LNCaP clone FGC (cell line): ENCODE measurements at places on chromosomes 16 and 17.

- no peak for DNase-seq
These were observed 25.3 kb downstream of the VWA3A start for GRCh38 chr16:22117609-22118008.

- DNase-seq = no peak
These were observed 1.5 kb upstream of the SOX8 start for GRCh38 chr16:979859-980594.

DNA sequence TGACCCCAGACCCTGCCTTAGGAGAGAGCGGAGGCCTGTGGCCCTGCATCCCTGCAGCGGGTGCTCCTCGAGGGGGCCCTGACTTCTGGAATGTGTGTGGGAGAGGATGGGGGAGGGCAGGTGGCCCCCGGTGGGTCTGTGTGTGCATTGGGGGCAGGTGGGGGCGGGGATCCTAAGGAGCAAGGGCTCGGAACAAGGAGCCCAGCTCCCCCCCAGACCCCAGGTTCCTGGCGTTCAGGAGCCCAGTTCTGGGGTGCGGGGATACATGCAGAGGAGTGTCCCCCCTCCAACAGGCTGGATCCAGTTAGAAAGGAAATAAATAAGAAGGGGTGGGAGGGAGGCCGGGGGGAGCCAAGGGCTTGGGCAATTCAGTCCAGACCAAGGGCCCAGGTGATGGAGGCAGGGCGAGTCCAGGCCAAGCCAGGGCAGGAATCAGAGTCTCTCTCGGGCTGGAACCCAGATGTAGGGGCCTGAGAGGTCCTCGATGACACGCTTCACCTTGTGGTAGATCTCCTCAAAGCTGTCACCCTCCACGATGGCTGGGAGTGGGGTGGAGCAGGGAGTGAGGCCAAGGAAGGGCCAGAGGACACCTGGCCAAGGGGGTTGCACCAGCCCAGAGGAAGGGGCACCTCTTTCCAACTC, 11.2 kb upstream of the ASGR1 start:
- no peak for DNase-seq

- no peak for DNase-seq
These were observed 71.5 kb downstream of the GAS7 start for GRCh38 chr17:10126616-10127501.

DNA sequence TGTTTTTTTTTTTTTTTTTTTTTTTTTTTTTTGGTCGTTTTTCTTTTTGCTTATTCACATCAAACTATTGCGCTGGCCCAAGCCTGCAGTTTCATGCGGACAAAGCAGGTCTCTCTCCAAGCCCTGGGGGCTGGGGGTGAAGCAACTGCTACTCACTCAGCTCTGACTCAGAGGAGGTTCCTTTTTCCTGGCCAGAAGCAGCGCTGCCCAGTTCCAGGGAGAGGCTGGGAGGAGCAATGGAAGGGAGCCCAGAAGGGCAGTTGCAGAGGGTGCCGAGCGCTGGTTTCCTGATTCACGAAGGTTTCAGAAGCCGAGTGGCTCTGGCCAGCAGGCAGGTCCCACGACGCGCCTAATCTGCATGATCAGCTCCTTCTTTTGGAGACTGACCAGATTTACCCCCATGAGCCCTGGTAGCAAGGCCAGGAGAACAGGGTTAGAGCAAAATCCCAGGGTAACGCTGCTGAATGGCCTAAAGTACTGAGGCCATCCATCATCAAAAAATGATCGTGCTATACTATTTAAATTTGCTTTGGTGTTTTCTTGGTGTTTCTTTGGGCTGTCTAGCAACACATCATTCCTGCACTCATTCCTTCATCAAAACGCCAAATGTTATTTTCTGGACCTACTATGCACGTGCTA, 144.7 kb upstream of the SOX9 start:
- peak; percentile 23 for DNase-seq

DNA sequence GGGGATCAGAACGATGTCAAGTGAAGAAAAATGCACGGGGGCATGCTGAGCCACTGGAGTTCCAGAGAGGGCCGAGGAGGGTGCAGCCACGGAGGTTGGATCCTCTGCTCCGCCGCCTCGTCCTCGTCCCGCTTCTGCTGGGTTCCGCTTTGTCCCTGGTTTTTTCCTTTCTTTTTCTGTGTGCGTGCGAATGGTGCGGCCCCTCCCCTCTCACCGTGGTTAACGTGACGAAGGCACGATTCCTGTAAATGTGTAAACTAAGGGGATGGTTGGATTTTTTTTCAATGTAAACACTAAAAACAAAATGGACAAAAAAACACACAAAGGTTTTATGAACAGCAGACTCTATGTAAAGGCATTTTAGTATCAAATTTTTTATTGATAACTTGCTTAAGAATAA, 46.7 kb downstream of the ACTG1 start:
- no peak for DNase-seq

DNA sequence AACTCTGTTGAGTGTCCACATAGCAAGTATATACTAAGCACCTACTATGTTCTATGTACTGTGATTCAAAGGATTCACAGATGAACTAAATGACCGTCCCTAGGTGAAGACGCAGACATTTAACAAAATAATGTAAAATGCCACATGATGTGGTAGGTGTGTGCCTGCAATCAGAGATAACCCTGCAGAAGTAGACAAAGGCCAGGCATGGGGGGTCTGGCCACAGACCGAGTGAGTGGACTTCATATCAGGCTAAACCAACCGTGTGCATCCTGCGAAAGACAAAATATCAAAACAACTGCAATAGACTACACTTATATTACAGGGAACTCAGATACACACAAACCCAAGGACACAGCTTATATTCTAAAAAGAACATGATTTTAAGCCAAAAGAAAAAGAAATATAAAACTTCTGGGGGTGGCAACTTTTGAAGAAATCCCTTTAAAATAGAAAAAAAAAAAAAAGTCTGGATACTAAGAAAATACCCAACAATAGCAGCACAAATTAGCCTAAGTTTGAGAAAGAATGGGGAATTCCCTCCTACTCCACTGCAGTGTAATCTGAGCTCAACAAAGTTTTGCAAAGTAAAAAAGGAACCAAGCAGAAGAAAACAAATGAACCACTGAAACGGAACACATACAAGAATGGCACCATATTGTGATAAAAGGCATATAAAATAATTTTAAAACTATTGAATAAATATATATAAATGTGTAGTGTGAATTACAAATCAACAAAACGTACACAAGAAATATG, 12.3 kb downstream of the HSDL1 start:
- DNase-seq = no peak

DNA sequence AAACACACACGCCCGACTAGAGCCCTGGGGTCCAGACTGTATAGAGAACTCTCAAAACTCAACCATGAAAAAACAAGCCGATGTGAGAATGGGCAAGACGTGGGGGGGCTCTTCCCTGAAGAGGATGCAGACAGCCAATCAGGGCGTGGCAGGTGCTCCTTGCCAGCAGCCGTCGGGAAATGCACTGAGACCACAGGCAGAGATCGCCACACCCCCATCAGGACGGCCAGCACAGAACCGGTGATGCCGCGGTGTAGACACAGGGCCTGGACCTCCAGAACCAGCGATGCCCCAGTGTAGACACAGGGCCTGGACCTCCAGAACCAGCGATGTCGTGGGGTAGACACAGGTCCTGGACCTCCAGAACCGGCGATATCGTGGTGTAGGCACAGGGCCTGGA, 169.2 kb downstream of the LAT start:
- DNase-seq = no peak

DNA sequence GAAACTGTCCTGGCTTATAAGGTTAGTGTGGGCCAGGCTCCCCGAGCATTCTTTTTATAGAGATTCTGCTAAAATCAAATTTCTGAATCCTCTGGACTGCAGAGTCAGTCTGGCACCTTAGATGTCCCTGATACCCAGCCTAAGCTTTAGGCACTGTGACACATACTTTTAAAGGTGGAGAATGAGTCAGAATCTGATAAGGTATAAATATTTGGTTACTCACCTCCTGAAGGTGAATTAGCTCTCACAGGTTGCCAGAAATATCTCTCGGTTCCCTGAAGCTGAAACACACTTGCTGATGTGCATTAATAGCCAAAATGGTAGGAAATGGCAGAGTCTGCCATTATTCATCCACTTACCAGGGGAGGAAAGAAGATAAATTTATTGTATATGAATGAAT, 446.9 kb downstream of the UTP18 start:
- DNase-seq = no peak

DNA sequence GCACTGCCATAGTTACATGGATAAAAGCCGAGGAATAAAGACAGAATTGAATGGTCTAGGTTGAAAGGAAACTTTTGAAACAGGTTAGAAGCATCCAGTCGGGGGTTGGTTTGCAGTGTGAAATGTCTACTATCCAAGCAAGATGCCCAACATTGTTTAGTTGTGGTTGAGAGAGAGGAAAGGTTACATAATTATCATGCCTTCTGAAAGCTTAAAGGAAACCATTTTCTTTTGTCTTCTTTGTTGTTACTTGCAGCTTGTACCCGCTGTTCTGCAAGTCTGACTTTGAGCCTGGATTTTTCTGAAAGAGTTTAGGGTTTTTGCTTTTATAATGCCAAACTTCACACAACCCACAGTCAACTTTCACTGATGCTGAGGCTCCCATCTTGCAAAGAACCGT, 167.9 kb downstream of the AXIN2 start:
- no peak for DNase-seq

- no peak for DNase-seq
These were observed 57.1 kb upstream of the ANKFN1 start for GRCh38 chr17:56096026-56096810.

DNA sequence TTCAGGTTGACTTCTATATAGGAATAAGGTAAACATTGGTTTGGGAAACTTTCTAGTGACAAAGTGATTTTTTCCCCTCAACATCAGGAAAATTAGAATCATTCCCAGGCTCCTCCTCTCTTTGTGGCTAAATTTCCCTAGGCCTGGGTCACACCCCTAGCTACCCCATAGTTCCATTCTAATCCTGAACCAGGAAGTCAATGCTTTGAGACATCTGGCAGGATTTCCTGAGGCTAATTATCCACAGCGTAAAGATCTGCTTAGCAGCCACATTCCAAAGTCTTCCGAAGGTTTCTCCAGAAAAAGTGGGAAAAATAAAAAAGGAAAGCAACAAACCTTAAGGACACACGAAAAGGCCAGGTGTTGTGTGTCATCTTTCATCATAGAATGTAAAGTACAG, 60.3 kb upstream of the CORO6 start:
- no peak for DNase-seq

DNA sequence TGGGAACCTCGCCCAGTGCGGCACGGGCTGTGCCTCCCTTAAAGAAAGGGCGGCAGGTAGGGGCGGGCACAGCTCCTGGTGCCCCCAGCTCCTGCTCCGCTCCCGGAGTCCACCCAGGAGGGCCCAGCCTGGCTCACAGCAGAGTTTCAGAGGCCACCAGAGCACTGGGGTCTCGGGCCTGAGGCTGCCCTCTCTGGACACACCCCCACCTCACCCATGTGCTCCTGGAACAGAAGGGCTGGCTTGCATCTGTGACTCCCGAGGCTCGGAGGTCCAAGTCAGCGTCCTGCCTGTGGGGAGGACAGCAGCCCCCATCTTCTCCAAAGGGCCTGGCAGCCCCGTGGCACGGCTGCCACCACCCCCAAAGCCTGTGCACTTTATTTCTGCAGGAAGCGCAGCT, 62.7 kb downstream of the RBFOX3 start:
- no peak for DNase-seq

DNA sequence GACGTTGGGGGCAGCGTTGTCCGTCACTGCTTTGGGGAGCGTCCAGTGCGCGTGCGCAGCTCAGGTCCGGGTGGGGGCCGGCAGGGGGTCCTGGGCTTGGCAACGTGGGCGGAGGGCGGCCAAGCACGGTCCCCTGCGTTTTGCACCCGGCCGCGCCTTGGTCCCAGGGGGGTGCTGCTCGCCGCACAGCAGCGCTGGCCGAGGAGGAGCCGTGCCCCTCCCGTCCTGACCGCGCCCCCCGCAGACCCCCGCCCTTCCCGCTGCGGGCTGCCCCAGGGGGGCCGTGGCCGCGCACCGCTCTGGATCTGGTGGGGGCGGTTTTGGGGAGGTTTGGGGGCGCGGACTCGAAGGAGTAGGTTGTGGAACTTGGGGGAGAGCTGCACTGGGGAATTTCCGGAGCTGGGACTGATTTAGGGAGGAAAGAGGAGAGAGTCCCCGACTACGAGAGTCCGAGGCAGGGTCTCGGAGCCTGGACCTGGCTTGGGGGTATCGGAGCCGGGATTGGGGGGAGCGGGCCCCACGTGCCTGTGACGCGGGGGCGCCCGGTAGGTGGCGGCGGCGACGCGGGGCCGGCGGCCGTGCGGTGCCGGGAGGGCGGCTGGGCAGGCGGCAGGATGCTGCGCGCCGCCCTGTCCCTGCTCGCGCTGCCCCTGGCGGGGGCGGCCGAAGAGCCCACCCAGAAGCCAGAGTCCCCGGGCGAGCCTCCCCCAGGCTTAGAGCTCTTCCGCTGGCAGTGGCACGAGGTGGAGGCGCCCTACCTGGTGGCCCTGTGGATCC, at the start of gene SLC9A5:
SLC9A5 (plus strand) TSS at position 579 of the 777 bp plus-strand sequence; CDS start at position 615, 36 bp downstream.
- DNase-seq = no peak

- DNase-seq = no peak
These were observed 14.2 kb upstream of the KCNG4 start for GRCh38 chr16:84254062-84254461.

- DNase-seq = no peak
These were observed 177.5 kb downstream of the VPS53 start for GRCh38 chr17:537133-537532.

GRCh38 chr16:82293671-82294070, 123.6 kb upstream of the MPHOSPH6 start:
- DNase-seq = no peak

DNA sequence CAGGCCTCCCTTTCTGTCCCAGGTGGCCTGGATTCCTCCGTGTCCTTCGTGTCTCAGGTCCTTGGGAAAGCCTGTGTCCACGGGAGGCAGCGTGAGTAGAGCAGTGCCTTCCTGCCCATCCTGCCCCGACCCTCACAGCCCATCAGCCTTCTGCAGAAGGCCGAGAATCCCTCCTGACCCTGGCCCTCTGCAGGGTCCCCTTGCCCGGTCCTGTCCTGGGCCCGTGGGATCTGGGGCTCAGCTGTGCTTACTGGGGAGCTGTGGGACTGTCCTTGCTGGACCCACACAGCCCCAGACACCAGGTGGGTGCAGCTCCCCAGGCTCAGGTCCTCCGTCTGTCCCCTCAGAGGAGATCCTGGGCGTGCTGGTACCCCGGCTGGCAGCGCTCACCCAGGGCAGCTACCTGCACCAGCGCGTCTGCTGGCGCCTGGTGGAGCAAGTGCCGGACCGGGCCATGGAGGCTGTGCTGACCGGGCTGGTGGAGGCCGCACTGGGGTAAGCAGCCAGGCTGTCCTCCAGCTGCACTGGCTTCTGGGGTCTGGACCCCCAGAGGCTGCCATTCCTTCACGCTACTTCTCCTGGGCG, 3.9 kb downstream of the TELO2 start:
- no peak for DNase-seq
